ENCODE measurements at places on chromosomes 16 and 17. TPM values are rescaled to one million over a fixed set of nuclear protein-coding genes. Genes with fewer than 3 reads are reported as not detected.

KRTAP4-12 gene
- not detected for total RNA-seq

ITGAD gene
- total RNA-seq, result not detected

DNA sequence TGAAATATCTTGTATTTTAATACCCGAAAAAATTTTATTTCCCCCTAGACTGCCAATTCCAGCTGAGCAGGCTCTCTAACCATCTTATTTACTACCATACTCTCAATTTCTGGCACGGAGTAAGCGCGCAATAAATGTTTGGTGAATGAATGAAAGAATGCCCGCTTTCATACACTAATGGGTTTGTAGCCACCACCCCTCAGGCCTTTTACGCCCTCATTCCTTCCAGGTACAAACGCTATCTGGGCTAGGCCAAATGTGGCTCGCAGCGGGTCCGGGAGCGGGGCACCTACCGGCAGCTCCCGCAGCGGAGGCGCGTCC is 536 bp upstream of the PLD2 start:
- no peak for DNase-seq

SOX9 gene
- 1.7 TPM for total RNA-seq

DNA sequence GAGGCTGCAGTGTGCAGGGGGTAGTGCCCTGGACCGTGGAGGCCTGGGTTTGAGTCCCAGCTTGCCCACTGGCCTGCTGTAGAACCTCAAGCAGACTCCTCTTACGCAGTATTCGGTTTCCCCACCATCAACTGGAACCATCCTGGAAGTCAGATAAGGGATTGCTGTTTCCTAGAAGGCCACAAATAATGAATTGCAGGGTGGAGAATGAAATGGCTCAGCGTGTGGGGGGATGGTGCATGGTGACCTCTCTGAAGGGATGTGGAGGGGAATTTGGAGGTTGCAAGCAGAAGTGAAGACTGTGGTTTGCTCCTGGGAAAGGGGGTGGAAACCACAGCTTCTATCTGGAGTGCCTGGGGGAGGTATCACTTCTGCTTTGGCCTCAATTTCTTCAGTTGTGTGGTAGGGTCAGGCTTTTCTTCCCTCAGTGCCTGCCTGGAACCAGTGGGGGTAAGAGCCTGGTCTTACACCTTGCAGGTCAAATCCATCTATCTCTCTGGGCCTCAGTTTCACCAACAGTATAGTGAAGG is 1.7 kb downstream of the ADGRG5 start:
- DNase-seq, result no peak

KRT20 gene
- total RNA-seq, result not detected

HOXB1 gene
- not detected for total RNA-seq

SNAI3 gene
- total RNA-seq, result not detected

GRCh38 chr16:53453928-53454327 is 19.7 kb downstream of the RBL2 start:
- DNase-seq, result no peak

GRCh38 chr16:1494711-1495110 is 1.6 kb downstream of the TELO2 start:
- DNase-seq, result peak; percentile 21

EFNB3 gene
- total RNA-seq, result 0.43 TPM

DNA sequence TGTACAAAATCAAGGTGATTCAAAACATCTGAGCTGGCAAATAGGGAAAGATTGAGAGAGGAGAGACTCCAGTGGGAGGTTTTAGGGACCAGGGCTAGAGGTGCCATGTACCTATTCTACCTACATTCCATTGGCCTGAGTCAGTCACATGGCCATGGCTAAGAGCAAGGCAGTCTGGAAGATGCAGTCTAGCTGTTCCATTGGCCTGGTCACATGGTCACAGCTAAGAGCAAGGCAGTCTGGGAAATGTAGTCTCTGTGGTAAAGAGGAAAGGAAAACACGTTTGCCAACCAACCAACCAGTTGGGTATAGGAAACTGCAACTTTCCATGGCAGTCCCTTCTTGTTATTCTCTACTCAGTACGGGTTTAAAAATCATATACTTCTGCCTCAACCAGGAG is 369.1 kb downstream of the XYLT1 start:
- no peak for DNase-seq

ATP1B2 gene
- not detected for total RNA-seq

GRCh38 chr16:3612510-3613466 is 1.4 kb upstream of the SLX4 start:
- no peak for DNase-seq

GRCh38 chr16:88730632-88731607 is 24.6 kb downstream of the CTU2 start:
- no peak for DNase-seq

DNA sequence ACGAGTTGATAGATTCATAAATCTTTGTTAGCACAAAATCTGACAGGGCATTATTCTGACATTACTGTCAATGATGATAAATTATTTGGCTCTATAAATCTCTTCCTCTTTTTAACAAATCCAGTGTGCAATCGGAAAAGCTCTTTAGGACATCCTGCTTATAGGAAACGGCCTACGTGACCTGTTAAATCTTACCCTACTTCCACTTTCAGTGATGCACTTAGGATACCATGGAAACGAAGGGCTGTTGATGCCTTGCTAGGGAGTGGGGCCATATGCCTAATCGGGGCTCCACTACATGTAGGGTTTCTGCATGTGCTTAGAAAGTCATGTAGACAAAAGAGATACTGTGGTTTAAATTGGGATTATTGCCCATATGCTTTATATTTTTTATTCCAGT is 27.2 kb downstream of the ZNF594 start:
- no peak for DNase-seq

DNA sequence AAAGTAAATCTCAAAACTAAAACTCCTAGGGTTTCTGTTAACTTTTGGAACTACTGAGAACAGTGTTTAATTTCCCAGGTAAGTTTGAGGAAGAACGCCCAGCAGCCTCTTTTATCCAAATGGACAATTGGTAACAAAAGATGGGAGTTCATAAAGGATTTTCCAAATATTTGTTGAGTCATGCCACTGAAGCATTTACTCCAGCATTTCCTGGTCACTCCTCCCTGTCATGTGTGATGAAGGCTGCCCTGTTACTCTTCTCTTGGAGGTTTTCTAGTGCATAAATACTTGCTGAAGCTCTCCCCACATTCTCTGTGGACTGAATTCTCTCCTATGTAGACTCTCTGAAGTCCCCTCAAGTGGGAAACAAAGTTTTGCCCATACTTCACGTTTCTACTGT is 16.5 kb downstream of the ZNF75A start:
- DNase-seq, result no peak
